Midbrain (tissue), 1 donor: ENCODE measurements at places on chromosomes 12 and 14.

GRCh38 chr14:47660158-47660557, 15.2 kb downstream of the MDGA2 start:
- DNase-seq, result no peak

- DNase-seq, result no peak
Measured at GRCh38 chr12:53738406-53739213, 11.4 kb upstream of the CALCOCO1 start.

DNA sequence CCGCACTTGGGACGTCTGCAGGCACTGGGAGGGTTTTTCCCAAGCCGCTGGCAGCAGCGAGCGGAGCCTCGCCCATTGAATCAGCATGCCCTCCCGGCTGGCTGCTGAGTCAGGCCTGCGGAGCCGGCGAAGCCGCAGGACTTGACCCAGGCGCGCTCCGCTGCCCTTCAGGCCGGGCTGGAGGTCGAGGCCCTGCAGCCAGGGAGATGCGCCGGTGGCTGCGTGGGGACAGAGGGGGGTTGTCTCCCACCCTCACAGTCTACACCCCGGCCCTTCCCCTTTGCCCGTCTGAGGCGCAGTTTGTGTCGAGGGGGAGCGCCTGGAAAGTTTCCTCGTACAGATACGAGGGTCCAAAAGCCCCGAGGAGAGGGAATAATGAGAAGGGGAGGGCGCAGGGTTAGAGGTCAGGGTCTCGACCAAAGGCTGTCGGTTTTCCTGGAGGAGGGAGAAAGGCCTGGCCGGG, 759 bp upstream of the KLC1 start:
- peak; percentile 29 for DNase-seq

DNA sequence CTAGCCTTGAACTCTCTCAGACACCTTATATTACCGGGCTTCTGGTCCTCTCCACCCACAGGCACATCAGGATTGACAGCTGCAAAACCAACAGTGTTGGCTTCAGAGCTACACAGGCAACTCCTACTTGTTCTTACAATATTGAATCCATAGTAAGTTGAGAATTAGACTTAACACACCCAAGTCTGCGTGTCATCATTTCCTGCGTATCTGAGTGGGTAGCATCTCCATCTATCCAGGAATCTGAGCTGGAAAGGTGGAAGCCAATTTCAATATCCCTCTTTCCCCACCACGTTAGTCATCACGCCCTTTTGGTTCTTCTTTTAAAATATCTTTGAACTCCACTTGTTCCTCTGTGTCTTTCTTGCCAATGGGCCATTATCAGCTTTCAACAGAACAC, 37.2 kb downstream of the NRXN3 start:
- DNase-seq, result no peak

DNA sequence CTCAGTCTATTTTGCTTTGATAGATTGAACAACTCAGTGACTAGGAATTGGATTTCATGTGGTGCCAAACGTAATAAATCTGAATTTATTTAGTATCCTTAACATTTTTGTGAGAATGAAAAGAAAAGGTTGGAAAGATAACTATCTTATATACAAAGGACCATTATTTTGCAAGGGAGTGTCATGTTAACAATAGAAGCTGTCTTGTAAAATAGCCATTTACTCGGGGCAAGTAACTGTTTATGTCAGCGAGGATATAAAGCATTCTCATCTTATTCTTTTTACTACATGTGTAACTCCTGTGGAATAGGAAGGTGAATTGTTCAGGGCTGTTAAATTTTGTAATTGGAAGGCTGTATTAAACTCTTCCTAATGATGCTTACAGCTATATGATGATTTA, 5.9 kb downstream of the RERGL start:
- no peak for DNase-seq

GRCh38 chr12:91636721-91637120, 454.1 kb upstream of the DCN start:
- DNase-seq, result no peak

- no peak for DNase-seq
Measured at GRCh38 chr12:127588249-127588648, 678.7 kb upstream of the TMEM132C start.

DNA sequence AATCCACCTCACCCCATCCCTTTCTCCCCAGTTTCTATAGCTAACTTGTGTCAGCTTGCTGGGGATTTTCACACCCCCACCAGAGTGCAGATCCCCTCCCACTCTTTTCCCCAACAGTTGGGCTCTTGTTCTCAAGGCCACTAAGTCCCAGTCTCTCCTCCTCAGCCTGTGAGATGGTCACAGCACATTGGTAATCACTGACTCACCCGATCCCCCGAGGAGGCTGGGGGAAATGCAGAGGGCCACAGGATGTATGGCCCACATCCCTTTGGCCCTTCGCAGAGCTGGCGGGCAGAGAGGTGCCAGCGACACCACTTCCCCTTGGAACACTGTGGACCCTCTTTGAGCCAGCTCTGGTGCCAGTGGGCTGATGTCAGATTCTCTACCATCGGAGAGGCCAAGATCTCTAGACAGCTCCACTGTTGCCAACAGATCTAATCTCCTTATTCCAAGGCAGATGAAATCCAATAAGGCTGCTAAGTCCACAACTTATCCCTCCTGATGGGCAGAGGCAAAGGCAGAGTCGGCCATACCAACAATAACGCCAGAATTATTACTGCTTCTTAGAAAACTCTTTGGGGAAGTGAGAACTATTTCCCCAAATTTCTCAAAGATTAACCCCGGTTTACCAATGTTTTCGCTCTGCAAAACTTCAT, 1.6 kb downstream of the FMNL3 start:
- DNase-seq, result peak; percentile 50

DNA sequence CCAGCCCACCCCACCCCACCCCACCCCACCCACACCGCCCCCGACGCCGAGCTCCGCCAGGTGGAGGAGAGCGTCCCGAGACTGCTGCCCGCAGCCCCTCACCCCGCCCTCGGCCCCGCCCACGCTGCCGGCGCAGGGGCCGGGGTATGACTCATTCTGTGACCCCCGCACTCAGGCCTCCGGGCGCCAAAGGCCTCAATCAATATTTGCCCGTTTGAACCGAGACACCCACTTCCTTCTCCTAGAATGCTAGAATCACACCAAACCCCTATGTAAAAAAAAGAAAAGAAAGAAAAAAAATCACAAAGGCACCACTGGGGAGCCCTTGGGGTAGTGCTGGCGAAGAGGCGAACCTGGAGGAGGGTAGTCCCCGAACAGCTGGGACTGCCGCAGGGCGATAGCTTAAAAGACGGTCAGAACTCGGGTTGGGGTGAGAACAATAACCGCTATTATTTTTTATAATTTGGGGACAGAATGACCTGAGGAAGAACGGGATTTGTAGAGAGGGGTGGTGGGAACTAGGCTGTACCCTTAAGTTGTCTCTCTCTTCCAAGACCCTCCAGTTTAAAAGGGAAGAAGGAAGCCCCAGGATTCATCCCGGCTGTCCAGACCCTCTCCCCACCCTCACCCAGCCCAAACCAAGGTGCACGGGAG, 894 bp downstream of the KRT8 start:
- no peak for DNase-seq

DNA sequence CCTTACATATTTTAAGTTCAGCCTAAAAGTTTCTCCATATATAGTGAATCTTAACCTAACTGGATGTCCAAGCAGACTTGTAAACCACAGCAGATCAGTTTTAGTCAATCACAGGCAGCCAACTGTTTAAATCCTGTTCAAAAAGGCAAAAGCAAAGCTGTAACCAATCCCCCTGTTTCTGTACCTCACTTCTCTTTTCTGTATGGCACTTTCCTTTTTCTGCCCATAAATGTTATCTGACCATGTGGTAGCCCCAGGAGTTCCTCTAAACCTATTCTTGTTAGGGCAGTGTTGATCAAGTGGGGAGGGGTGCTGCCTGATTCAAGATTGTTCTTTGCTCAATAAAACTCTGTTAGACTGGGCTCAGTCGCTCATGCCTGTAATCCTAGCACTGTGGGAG, 8.5 kb upstream of the DACT1 start:
- DNase-seq, result no peak

DNA sequence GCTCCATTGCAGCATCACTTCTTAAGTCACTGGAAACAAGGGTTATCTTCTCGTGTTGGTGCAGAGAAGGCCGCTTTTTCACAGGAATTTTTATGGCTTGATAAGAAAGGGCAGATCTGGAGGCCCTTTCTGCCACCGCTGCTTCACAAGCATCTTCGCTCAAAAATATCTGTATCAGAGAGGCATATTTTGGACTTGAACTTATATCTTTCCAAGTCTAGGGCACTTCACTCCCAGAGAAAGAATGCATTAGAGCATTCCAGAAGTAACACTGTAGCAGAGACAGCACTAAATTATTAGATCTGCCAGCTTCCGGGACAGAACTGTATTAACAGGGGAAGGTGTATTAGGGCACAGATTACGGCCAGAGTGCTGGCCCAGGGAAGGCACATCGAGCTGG, 151.7 kb upstream of the AMIGO2 start:
- DNase-seq, result no peak

GRCh38 chr12:101767537-101767936, 28.3 kb upstream of the SYCP3 start:
- DNase-seq, result no peak

- DNase-seq, result no peak
Measured at GRCh38 chr12:75613981-75614380, 102.6 kb upstream of the KRR1 start.

DNA sequence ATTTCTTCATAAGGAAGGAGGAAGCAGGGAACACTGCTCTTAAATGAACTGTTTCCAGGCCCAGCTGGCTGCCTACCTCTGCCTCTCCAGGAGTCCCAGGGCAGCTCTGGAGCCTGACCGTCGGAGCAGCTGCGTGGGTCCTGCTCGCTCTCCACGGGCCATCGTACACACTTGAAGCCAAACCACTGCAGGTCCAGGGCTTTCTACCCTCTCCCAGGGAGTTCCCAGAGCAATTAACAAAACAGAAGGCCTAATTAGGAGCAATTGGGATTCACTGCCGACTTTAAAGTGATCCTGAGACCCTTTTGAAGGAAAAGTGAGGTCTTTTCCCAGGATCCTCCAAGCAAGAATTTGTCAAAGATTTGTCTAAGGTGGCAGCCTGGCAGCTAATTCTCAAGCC, 76.9 kb downstream of the OTX2 start:
- DNase-seq, result no peak

GRCh38 chr12:6602526-6602925, 4.7 kb downstream of the CHD4 start:
- no peak for DNase-seq

DNA sequence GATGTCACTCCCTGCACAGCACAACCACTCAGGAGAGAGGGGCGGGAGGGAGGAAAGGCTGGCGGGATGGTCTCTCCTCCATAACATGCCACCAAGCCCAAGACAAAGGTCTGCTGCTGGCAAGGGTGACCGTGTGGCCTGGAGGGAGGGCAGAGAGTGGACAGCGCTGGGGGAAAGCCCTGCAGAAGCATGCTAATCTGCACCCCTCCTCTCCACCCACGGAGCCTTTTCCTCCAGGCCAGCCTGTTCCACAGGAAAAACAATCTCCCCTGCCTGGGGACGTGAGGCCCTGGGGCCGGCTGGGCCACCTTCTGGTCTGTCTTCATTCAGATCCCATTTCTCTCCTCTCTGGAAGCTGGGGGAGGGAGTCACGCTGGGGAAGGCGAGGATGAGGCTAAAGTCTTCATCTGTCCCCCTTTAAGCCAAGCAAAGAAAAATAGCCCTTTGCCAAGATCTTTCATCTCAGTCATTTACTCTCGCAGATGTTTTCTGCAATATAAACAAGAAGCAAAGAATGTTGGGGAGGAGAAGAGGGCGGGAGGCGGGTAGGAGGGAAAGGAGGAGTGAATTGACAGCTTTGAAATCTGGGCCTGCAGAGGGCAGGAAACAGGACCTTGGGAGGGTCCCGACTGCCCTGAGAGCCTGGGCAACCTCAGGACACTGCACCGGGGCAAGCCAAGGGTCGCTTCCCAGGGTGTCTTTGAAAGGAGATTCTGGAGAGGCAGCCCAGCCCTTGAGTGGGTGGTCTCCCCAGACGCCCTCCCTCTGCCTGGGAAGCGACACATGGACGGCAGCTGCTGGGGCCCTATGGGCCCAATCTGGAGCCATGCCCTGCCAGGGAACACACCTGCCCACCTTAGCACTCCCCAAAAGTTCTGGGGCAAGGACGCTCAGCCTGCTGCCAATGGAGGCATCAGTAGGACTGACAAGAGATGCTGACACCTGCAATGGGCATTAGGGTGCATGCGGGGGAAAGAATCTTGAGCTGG, 133.6 kb downstream of the ZFP36L1 start:
- no peak for DNase-seq

DNA sequence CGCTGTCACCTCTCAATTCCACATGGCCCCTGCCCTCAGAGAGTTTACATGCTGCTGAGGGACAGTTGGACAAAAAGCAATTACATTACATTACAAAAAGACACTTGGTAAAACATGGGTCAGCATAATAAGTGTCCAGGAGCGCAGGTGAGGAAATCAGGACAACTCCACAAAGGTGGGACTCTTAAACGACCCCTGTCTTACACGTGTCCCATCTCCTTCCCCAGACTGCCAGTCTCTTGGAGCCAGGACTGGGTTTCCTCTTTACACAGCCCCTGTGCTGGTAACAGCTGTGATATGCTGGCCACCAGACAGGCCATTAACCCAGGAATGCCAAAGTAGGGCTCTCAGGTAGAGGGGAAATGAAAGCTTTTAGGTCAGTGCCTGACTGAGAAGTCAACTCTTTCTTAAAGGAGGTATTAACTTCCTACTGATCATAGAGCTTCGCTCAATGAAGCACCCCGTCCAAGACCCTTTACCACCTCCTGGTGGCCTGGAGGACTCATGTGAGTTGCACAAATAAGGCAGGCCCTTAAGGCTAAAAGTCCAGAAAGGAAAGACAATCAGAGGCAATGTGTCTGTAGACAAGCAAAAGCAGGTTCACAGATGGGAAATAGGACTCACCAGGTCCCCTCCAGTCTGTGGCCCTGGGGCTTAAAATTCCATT, 55.5 kb downstream of the ANO2 start:
- no peak for DNase-seq

GRCh38 chr12:107622001-107622400, 63.6 kb upstream of the PWP1 start:
- no peak for DNase-seq

- no peak for DNase-seq
Measured at GRCh38 chr12:95380997-95381786, 92.8 kb upstream of the METAP2 start.

GRCh38 chr14:60566101-60566500, 57.2 kb downstream of the SIX6 start:
- no peak for DNase-seq

DNA sequence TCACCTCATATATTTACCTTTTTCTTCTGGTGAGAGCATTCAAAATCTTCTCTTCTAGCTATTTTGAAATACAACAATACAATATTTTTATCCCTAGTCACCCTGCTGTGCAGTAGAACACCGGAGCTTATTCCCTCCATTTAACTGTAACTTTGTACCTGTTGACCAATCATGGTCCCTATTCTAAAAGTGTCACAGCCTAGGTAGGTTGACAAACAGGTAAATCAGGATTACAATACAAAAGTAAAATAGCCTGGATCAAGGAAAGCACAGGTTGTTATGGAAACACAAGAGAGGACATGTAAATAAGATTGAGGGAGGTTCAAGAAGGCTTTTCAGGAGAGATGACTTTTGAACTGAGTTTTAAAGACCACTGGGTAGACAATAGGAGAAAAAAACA, 670.9 kb downstream of the DIO2 start:
- no peak for DNase-seq

GRCh38 chr12:73833746-73834145, 703.9 kb upstream of the ATXN7L3B start:
- no peak for DNase-seq
